H7 (cell line): ENCODE measurements at places on chromosomes 7 and 10.

GRCh38 chr7:128924707-128925588, 12.8 kb upstream of the IRF5 start:
- DNase-seq, result no peak

DNA sequence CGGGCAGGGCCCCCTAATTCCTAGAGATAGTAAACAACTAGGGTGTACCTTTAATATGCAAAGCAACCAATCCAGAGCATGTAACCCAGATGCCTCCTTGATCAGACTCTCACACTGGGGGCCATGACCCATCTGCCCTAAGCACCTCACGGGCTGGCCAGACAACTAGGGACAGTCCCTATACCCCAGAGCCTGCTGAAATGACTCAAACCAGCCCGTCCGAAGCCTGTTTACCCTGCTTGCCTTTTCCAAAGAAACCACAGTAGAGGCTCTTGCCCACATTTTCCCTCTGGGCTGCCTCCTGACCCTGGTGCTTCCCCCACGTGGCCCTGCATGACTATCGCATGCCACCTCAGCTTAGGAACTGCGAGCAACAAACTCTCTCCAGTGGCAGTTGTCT, 46.2 kb downstream of the RGS10 start:
- no peak for DNase-seq

- no peak for DNase-seq
These were observed 11.4 kb upstream of the TMEM26 start for GRCh38 chr10:61464461-61465170.

- no peak for DNase-seq
These were observed 63.0 kb downstream of the FAS start for GRCh38 chr10:89053555-89053954.

GRCh38 chr10:97525086-97525485, 26.4 kb downstream of the UBTD1 start:
- DNase-seq, result no peak

- no peak for DNase-seq
These were observed 102.3 kb upstream of the PPIF start for GRCh38 chr10:79244841-79245504.

DNA sequence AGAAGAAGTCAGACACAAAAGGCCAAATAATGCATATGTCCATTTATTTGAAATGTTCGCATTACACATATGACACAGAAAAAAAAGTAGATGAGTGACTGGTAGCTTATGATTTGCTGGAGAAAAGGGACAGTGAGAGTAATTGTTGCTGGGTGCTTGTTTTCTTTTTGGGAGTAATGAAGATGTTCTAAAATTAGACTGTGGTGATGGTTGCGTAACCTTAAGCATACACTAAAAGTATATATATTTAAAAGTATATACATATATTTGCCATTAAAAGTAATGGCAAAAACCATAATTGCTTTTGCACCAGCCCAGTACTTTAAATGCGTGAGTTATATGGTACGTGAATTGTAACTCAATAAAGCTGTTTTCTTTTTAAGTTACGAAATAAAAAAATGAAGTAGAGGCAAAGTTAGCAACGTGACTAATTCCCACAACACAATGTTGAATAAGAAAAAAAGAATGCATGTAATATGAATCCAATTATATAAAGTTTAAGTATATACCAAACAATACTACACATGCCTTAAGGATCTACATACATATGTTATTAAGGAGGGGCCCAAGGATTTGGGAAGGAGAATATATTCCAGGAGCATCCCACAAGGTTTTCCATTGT, 360.4 kb upstream of the CELF2 start:
- DNase-seq, result no peak

DNA sequence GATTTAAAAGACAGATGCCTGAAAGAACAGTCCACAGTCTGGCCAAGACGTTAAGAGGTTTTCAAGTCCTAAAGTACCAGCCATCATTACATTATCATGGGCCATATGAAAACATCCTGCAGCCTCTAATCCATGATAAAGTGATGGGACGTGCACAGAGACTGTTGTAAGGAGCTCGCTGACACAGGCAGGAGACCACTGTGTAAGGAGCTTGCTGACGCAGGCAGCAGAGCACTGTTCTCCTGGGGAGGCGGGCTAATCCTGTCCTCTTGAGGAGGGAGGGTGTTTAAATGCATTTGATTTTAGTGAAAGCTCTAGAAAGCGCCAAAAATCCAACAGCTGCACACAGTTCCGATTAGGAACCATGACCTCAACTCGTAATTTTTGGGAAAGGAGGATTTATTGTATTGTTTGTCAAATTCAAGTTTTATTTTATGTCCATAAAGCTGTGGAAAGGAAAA, 16.9 kb downstream of the SVIL start:
- DNase-seq, result no peak

DNA sequence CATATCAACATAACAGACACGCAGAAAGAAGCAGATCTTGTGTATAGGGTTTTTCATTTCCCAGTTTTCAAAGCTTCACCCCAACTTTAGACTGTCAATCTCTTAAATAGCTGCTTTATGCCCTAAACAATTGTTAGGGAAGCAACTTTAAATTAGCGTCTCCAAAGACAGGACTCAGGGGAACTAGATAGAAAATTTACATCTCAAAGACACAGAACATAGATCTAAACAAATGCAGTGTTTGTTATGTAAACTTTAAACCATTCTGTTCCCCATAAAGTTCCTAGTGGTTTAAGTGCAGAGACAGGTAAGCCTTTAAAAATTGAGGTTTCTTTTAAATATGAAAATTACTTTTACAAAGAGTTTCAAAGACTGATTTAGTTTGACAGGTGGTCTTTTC, 379.2 kb upstream of the GHITM start:
- DNase-seq, result peak; percentile 21
